ENCODE measurements at places on chromosomes 5 and 9.
A peak's percentile ranks its signal among the peaks of the same experiment; 100 is the strongest.

DNA sequence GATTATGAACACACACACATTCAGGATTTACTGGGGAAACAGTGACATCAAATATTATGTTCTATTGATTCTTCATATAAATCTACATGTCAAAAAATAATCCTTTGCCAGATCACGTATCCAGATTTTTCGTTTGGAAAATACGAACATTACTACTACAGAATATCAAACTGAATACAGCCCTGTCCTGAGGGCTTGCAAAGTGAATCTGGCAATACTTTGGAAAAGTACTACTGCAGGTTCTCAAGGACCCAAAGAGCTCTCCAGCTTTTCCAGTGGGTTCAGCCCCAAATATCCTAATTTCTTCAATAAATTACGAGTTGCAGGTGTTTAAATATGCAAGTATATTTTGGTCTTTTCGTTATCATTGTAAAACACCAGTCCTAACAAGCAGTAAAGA is 411 bp upstream of the NDUFS4 start:
- no peak for DNase-seq

- DNase-seq, result no peak
Observed at GRCh38 chr9:9893837-9894236, 719.0 kb downstream of the PTPRD start.

DNA sequence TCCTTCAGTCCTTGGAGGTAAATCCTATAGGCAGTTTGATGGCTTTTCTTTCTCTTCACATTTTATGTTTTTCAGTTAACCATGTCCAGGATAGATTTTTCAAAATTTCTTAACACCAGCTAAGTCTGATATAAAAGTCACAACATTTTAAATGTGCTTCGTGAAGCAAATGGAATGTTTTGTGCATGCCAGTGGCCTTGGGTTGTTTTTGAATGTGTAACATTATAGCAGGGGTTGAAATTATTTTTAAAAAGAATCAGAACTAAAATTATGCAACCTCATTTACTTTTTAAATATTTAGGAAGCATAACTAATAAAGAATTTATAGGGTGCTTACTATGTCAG is 201.1 kb downstream of the ARHGEF28 start:
- DNase-seq, result no peak

DNA sequence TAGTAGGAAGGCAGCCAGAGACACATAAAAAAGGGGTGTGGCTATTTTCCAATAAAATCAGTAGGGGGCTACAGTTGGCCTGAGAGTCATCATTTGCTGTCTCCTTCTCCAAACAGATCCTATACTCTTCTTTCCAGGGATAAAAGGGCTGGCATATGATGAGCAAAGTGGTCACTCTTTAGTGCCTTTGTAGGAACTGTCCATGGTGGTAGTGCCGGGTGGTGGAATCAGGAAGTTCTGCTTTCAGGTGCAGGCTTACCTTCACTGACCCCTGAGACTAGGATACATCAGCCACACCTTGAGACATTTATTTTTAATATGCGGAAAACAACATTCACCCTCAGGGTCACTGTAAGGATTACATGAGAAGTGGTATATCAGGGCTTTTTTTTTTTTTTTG is 80.8 kb downstream of the ASTN2 start:
- DNase-seq, result no peak

- DNase-seq, result no peak
Observed at GRCh38 chr5:56352808-56353590, 119.9 kb upstream of the ANKRD55 start.

- DNase-seq, result no peak
Observed at GRCh38 chr9:126561582-126561981, 52.1 kb upstream of the LMX1B start.

DNA sequence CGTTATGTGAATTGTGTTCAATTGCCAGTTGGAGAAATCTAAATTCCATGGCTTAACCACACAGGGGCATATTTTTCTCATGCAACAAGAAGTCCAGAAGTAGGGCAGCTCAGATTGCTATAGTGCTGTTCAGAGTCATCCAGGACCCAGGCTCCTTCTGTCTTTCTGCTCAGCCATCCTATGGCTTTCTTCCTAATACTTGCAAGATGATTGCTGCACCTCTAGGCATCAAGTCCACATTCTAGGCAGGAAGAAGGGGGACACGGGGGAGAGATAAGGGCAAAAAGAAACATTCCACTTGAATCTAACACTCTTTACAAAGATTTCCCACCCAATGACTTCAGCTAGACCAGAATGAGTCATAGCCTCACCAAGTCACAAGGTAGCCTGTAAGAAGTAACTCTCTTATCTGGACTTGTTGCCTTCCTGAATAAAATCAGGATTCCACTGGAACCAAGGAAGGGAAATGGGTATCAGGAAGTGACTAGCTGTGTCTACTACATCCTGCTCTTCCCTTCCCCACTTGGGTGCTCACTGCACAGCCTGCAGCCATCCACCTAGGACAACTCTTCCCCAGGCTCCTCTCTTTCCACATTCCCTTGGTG is 5.3 kb downstream of the ERAP2 start:
- DNase-seq, result no peak

GRCh38 chr9:95266649-95267048 is 50.9 kb downstream of the FANCC start:
- DNase-seq, result no peak

GRCh38 chr5:76811214-76811613 is 7.6 kb upstream of the F2RL1 start:
- no peak for DNase-seq

GRCh38 chr5:176587398-176587797 is 22.6 kb downstream of the GPRIN1 start:
- no peak for DNase-seq

DNA sequence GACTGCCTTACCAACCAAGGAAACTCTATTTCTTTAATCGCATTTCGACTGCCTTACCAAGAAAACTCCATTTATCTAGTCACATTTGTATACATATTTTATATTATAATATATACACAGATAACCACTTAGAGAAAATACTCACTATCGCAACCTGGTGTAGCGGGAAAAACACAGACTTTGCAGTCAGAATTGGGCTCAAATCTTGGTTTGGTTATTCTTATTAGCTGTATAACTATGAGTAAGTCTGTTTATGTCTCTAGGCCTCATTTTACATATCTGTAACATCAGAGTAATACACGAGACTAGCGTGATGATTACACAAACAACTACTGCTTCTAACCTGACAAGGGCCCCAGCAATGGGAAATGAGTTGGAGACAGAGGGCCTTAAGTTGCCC is 127.5 kb upstream of the POU5F2 start:
- no peak for DNase-seq

- no peak for DNase-seq
Observed at GRCh38 chr5:158421319-158421718, 562.4 kb upstream of the CLINT1 start.

DNA sequence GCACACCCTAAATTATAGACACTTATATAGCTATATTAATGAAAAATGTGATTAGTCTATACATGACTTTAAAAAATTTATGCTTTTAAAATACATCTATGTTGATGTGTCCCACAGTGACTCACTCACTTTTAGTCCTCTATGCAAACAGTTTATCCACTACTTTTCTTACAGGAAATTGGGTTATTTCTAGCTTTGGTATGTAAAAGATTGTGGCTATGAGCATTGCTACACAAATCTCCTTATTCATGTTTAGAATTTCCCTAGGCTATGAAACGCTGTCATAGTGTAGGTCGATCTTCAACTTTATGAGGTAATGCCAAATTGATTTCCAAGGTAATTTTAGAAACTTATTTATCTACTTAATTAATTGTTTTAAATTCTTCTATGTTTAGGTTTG is 687.4 kb downstream of the PRR16 start:
- no peak for DNase-seq

DNA sequence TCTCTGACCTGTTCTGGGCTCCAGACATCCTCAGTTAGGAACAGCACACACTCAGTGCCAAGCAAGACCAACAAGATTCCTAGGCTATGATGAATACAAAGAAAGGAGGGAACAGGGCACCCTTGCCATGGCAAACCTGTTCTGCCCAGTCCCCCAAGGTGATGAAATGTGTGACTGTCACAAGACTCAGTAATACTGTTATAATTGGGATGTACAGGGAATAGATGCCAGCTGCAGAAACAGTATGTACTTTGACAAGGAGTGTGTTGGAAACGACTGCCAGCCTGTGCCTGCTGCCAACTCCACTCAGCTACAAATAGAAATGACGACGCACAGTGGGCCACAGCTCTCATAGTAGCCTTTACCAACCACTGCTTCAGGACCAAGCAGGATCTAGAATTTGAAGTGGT is 453.0 kb downstream of the EFNA5 start:
- DNase-seq, result no peak

GRCh38 chr9:107874591-107875369 is 385.2 kb upstream of the KLF4 start:
- DNase-seq, result no peak

- DNase-seq, result peak; percentile 82
Observed at GRCh38 chr9:36036780-36037548, at the start of gene RECK. Gene RECK, plus strand, starts transcription at chr9:36036913. Its CDS starts 86 bp downstream, at chr9:36036999.

- DNase-seq, result no peak
Observed at GRCh38 chr9:110148384-110148783, 59.6 kb downstream of the C9orf152 start.

- no peak for DNase-seq
Observed at GRCh38 chr9:89839952-89840351, 235.1 kb downstream of the GADD45G start.

DNA sequence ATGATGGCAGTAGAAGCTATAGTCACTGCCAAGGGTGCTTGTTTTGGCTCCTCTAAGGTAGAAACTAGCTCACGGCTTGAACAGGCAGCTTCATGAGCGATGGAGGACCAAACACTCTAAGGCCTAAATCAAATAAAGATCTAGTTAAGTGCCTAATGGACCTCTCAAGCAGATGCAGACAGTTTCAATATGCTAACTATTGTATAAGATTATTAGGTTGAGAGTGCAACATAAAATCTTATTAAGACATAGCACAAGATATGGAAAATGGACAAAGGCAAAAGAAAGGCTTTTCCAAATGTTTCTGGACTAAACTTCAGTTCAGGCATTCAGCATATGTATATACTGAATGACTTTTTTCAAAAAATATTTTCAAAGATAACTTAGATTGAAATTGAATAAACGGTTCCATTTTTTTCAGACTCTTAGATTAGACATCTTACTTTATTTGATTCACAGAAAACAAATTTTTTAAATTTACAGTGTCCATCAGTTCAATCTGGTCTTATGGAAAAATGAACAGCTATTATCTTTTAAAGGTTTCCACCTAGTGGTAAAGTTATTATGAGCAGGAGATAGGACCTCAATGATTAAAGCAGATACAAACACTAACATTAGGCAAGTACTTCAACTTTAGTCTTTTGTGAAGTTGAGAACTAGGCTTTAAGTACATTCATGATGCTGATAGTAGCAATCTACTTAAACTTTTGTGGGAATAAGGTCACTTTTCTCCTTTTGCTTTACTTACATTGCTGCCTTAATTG is 1167.7 kb downstream of the MAT2B start:
- DNase-seq, result no peak

- no peak for DNase-seq
Observed at GRCh38 chr5:95919658-95920057, 42.0 kb downstream of the ELL2 start.

- no peak for DNase-seq
Observed at GRCh38 chr9:18976709-18977531, 56.1 kb downstream of the SAXO1 start.

GRCh38 chr5:112685386-112685785 is 52.3 kb upstream of the APC start:
- no peak for DNase-seq

GRCh38 chr5:78979117-78979742 is 5.9 kb downstream of the ARSB start:
- no peak for DNase-seq

DNA sequence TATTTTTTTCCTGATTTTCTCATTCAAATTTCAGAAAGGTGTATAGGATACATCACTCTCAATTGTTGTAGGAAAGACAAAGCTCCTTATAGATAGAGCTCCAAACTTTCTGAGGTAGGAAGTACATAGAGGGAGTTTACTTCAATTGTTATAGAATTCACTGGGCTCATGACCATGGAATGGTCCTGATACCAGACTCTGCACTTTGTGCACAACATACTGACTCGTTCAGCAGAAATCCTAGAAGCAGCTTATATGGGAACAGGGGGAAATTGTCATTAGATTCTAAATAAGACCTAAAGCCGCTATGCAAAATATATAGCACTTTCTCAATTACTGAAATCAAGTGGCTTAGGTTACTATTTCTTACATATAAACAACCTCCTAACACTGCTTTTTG is 240.5 kb upstream of the TUSC1 start:
- DNase-seq, result no peak
